Type B pancreatic cell (in vitro differentiated cells): ENCODE measurements at places on chromosomes 3 and 15. TPM values are rescaled to one million over a fixed set of nuclear protein-coding genes. Genes with fewer than 3 reads are reported as not detected.

The INSYN1 gene
- 5.8 and 6.4 TPM in 2 replicates for total RNA-seq

The RBP2 gene
- 25.3 and 95.9 TPM in 2 replicates for total RNA-seq

The GABRR3 gene
- not detected in 2 replicates for total RNA-seq

The FAM174B gene
- 33.2 and 41.4 TPM in 2 replicates for total RNA-seq

The C3orf22 gene
- not detected in 2 replicates for total RNA-seq

DNA sequence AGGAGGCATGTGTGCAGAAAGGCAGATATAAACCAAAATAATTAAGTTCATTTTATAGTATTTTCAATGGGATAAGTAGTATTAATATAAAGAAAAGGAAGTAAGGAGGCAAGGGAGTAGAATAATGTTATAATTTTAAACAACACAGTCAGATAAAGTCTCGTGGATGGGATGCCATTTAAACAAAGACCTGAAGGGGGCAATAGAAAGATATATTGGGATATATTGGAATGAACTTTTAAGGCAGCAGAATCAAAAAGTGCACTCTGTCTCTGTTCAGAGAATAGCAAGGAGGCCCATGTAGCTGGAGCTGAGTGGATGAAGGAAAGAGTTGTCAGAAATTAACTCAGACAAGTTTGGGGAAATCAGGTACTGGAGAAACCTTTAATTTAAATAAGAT lies 158.7 kb downstream of the CGGBP1 start:
- no peak overlapping the region for H3K27ac ChIP-seq
- H3K27me3 ChIP-seq = no peaks in the 10 kb centered on the region
- no peaks in the 10 kb centered on the region for H3K36me3 ChIP-seq
- no peak overlapping the region for H3K4me3 ChIP-seq
- no peak for DNase-seq
- H3K4me1 ChIP-seq = no peaks in the 10 kb centered on the region

DNA sequence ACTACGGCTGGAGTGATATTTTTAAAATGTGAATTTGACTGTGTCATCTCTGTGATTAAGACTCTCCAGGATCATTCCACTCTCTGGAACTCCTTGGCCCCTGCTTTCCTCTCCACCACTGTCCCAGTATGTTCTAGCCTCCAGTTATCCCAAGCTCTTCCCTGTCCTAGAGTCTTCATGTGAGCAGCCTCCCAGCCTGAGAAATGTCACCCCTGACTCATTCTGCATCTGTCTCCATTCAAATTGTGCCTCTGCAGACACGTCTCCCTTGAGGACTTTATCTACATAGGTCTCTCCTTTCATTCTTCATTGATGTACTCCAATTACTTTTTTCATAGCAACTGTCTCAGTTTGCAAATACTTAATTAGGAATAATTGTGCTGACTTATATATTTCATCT lies 317.7 kb upstream of the ADAMTS9 start:
- H3K27ac ChIP-seq = no peak overlapping the region
- H3K4me1 ChIP-seq = peaks cover 11% of the 10 kb centered on the region
- no peak for DNase-seq
- no peaks in the 10 kb centered on the region for H3K27me3 ChIP-seq
- no peak overlapping the region for H3K4me3 ChIP-seq

DNA sequence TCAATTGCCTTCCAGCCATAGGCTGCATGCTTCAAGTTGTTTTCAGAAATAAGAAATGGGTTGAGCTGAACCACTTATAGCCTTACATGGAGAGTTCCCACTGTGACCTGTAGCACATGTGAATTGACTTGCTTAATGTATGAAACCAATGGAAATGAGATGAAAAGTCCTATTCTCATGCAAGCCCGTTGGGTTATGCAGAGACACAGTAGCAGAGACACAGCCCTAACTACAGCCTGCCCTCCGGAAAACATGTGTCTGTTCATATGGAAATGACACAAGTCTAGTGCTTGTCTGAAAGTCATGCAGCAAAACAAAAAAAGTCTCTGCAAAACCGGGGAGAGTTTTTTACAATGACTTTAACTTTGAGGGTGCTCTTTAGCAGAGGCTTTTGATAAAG lies 14.5 kb downstream of the HIGD2B start:
- H3K4me1 ChIP-seq = no peaks in the 10 kb centered on the region
- DNase-seq = no peak

DNA sequence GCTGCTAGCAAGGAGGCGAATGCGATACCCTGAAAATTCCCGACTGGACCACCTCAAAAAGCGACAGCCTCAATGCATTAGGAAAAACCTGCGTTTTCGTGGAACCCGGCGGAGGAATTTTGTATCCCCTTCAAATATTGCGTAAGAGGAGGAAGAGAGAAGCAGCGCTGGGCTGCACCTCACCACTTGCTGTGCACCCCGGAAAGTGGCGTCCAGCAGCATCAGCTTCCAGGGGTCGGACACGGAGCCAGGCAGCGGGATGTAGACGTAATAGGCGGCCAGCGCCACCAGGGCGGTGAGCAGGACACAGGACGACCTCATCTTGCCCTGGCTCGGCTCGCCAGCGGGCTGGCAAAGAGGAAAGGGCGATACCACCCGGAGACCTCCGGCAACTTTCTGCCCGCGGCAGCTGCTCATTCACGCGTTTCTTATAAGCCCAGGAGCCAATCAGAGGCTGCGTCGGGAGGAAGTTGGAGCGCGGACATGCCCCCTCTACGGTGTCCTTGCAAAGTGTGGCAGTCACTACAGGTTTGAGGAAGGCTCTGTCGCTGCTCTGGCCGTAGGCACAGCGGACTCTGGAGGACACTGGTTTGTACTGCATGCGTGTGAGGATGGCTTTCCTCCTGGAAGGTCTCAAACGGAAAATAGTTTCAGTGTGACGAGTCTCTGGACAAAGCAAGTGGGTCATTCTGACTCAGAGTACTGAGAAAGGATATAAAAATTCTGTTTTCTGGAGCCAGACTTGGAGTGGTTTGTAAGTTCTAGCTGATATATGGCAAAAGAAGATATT lies at the start of gene NCEH1:
TSS of gene NCEH1 (minus strand) at position 404 of the 790 bp plus-strand sequence. CDS start at position 321, 83 bp downstream.
- H3K27ac ChIP-seq = peak within 1 kb of the TSS; percentile 86
- H3K36me3 ChIP-seq = no peaks in the 10 kb centered on the region
- DNase-seq = peak; percentile 80
- no peaks in the 10 kb centered on the region for H3K27me3 ChIP-seq
- H3K4me3 ChIP-seq = peak within 1 kb of the TSS; percentile 96

DNA sequence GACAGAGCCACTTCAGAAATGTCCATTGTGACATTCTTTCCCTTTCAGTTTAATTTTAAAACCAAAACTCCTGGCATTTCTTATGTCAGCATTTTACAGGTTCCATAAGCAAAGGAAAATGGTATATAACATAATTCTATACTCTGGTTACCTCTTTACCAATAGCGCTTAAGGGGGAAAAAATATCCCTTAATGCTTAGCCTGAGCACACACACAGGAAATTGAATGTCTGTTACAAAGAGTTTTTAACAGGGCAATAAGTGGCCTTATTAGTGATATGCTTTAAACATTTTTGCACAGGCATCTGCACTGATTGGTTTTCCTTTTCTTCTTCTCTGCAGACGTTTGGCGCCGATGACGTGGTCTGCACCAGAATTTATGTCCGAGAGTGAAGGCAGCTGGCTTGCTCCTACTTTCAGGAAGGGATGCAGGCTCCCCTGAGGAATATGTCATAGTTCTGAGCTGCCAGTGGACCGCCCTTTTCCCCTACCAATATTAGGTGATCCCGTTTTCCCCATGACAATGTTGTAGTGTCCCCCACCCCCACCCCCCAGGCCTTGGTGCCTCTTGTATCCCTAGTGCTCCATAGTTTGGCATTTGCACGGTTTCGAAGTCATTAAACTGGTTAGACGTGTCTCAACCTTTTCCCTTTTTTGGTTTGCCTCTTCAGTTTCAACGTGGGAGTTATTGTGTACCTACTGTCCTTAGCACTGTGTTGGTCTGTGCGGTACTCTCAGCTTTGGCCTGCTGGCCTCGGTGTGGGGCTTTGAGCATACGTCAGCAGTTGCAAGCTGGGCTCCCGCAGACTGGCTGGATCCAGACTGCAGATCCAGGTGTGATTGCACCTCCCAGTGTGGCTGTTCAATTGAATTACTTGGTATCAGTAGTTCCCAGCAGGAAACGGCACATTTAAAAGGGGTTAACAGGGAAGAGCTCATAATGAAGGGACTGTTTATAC lies 7.7 kb downstream of the CRABP1 start:
- DNase-seq = no peak
- H3K4me1 ChIP-seq = peaks cover 45% of the 10 kb centered on the region
- H3K4me3 ChIP-seq = peak overlapping the region; percentile 10
- peaks cover 19% of the 10 kb centered on the region for H3K27me3 ChIP-seq

- H3K4me3 ChIP-seq = no peak overlapping the region
- no peak for DNase-seq
- H3K4me1 ChIP-seq = no peaks in the 10 kb centered on the region
- no peak overlapping the region for H3K27ac ChIP-seq
- H3K27me3 ChIP-seq = no peaks in the 10 kb centered on the region
Observed at GRCh38 chr3:98073486-98073885, 13.5 kb upstream of the OR5AC2 start.

- peaks cover 2% of the 10 kb centered on the region for H3K36me3 ChIP-seq
- no peak overlapping the region for H3K27ac ChIP-seq
- H3K27me3 ChIP-seq = no peaks in the 10 kb centered on the region
- H3K4me1 ChIP-seq = peaks cover 48% of the 10 kb centered on the region
Observed at GRCh38 chr15:98769867-98770266, 121.5 kb downstream of the IGF1R start.

DNA sequence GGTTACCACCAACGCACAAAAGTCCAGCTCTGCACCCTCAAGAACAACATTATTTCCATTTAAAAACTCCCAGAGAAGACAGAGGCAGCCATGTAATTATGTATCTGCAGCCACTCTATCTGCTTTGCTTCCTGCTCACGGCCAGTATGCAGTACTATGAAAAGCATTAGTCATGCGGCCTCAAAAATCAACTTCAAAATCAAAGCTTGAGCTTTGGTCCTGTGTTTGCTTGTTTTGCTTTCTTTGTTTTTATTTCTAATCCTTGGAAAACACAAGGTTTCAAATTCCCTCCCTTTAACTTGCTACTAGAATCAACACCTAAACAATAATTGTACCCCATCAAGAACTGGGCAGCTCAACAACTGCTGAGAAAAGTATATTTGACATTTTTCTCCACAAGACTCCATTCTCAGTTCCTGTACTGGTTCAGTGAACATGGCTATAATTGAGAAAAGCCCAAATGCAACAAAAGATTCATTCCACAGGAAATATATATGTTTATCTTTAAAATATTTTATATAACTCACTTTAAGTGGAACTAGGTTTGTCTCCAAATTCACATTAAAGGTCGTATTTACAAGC lies 37.6 kb downstream of the GBE1 start:
- H3K4me1 ChIP-seq = peaks cover 6% of the 10 kb centered on the region
- H3K36me3 ChIP-seq = no peaks in the 10 kb centered on the region
- H3K4me3 ChIP-seq = no peak overlapping the region
- peak overlapping the region; percentile 29 for H3K27ac ChIP-seq
- DNase-seq = no peak

DNA sequence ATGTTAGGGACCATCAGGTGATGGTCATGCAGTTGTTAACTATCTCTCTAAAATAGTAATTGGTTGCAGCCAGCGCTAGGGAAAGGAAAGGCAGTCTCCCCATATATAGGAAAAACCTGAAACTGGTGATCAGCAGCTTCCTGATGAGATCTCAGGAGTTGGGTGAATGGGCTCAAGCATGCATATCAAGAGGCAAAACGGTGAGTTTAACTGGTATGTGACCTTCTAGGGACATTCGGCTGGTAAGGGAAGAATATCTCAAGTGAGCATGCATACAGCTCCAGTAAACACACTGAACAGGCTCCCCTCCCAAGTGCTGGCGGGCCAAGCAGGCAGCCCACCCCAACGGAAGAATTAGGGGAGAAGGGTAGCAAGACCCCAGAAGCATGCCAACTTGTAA lies 49.3 kb upstream of the ROBO2 start:
- H3K27me3 ChIP-seq = no peaks in the 10 kb centered on the region
- no peak overlapping the region for H3K27ac ChIP-seq
- no peak for DNase-seq
- H3K4me1 ChIP-seq = peaks cover 11% of the 10 kb centered on the region

DNA sequence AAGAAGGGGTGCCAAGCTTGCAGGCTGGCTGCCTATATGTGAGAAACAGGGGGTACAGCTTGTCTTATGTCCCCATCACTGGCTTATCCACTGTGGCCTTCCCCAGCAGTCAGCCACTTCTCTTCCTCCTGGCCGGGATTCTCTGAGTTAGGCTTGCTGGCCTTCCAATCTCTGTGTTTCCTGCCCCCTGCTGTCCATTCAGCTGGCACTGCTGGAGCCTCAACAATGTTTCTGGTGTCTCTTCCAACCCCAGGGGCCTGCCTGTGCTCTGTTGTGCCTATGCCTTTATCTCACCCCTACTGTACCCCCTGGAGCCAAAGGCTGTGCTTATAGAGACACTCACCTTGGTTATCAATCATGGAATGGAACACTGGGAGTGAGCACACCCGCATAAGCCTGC lies 36.5 kb downstream of the ANAPC13 start:
- peaks cover 4% of the 10 kb centered on the region for H3K27me3 ChIP-seq
- H3K36me3 ChIP-seq = no peaks in the 10 kb centered on the region
- DNase-seq = no peak
- peaks cover 13% of the 10 kb centered on the region for H3K4me1 ChIP-seq
- H3K27ac ChIP-seq = no peak overlapping the region
- H3K4me3 ChIP-seq = no peak overlapping the region

DNA sequence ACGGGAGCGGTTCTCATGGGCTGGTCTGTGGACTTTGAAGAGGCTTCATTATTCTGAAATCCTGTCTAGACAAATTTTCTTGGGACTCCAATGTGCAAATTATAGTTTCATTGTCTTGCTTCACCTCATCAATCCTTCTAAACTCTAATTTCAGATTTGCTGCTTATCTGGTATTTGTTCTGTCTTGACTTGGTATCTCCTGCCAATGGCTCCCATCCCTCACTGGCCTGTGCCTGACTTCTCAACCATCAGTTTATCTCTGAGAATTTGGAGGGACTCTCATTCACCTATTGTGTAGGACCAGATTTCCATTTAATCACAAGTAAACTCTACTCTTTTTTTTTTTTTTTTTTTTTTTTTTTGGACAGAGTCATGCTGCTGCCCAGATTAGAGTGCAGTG lies 960.2 kb upstream of the NR2F2 start:
- DNase-seq = no peak
- no peaks in the 10 kb centered on the region for H3K36me3 ChIP-seq
- no peak overlapping the region for H3K27ac ChIP-seq
- H3K4me1 ChIP-seq = peaks cover 23% of the 10 kb centered on the region
- H3K27me3 ChIP-seq = no peaks in the 10 kb centered on the region

DNA sequence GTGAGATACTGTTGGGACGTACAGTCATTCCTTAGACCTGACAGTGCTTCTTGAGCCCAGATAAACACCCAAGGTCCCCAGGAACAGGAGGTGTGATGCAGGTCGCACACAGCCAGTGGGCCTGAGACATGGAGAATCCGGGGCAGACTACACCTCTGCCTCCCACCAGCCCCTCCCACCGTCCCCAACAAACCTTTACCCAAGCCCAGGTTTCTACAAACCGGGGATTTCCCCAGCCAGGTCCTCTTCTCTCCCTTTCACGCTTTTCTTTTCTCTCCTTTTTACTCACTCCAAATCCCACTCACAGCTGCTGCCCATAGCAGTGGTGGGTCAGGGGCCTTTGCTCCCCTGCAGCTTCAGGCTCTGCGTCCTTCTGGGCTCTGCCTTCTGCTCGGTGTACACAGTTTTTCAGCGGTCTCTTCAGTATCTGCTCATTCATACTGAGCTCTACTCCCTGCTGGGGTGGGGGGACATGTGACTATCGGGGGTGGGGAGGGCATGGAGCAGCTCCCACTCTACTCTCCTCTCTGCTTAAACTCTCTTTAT lies 4.8 kb upstream of the PCSK6 start:
- peaks cover 79% of the 10 kb centered on the region for H3K27me3 ChIP-seq
- H3K4me1 ChIP-seq = peaks cover 43% of the 10 kb centered on the region
- DNase-seq = no peak
- no peaks in the 10 kb centered on the region for H3K36me3 ChIP-seq
- no peak overlapping the region for H3K4me3 ChIP-seq
- no peak overlapping the region for H3K27ac ChIP-seq
